ENCODE measurements at places on chromosomes 5 and 9.
A peak's percentile ranks its signal among the peaks of the same experiment; 100 is the strongest.

- DNase-seq: no peak
Measured at GRCh38 chr5:138536665-138537315, 6.2 kb downstream of the ETF1 start.

DNA sequence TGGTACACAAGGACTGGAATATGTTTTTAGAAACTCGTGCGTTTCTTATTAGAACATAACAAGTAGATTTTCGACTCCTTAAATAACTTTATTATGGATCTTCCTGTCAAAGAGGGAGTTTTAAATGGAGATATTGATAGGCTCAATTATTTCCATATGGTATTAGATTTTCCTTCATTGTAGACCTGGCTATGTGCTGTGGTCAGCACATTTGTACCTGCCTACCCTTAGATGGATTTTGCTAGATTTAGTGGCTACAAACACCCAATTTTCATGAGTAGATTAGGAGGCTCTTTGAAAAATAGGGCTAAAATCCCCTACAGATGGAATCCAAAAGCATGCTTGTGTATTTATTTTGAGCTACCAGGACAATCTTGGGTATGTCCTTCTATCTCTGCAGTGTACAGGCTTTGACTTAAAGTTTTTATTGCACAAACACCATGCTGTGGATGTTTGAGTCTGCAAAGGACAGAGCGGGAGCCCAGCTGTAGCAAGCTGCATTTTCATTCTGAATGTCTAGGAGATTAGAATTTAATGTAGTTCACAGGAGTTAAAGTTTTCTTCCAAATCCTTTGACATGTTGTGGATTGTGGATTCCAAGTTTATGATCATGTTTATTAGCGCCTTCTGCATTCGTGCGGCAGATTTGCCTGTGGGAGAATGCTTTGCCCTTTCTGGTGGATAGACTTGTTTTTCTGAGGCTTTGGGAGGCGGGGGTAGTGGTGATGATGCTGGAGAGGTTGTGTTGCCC lies 41.6 kb downstream of the GADD45G start:
- no peak for DNase-seq

DNA sequence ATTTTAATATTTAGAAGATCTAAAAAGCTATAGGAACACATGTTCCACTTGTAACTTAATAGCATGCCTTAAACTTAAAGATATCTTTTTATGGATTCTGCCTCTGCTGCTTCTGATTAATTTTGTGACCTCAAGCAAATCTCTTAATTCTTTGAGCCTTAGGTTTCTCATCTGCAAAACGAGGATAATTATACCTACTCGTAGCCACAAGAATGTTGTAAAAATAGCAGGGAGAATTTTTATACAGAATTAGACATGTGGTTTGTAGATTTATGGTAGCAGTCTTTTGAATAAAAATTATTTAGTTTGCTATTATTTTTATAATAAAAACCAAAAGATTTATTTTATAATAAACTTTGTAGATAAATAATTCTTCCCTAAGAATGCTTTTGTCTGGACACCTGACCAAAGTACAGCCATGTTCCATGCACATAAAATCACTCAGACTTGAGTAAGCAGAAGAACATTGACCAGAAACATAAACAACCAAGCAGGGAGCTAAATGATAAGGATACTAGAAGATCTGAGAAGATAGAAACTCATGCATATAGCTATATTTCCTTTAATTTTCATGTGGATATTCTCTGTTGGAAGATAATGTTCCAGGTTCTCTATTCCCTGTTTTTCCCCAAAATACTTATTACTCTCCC lies 18.5 kb downstream of the C9orf85 start:
- DNase-seq: no peak

DNA sequence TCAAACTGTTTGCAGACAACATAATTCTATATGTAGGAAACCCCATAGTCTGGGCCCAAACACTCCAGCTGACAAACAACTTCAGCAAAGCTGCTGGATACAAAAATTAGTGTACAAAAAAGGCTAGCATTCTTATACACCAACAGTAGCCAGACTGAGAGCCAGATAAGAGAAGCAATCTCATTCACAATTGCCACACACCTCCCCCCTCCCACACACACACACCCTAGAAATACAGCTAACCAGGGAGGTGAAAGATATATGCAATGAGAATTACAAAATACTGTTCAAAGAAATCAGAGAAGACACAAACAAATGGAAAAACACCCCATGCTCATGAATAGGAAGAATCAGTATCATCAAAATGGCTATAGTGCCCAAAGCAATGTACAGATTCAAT lies 9.0 kb downstream of the MTREX start:
- DNase-seq: no peak

DNA sequence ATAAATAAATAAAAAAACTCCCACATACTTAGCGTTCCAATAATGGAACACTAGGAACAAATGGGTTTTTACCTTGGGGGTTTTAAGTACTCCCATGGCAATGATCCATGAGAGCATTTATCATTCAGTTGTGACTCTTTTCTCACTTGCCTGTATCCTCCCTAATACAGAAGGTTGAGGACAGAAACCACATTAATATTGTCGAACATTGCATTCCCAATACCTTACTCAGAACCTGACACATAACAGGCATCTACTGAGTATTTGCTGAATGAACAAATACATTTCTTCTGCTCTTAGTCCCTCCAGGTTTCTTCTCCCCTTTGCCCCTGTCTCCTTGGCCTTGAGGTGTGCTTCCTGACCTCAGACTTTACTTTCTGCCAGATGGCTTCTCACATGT lies 175.9 kb downstream of the CEMIP2 start:
- DNase-seq: no peak

GRCh38 chr9:32251539-32251938 lies 132.9 kb upstream of the ACO1 start:
- peak; percentile 4 for DNase-seq

DNA sequence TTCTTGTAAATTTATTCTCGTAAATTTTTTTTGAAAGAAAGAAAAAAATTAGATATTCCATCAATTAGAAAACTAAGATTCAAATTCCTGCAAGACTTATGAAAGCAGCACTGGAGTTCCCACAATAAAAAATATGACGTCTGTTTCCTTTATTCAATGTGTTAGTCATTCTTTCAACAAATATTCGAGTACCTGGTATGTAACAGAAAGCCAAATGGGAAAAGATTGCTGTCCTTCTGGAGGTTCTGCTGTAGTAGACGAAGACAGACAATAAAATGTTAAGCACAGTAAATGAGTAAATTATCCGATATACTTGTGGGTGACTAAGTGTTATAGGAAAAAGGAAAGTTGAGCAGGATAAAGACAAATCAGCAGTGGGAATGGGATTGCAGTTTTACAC lies 92.2 kb downstream of the ADAMTSL1 start:
- DNase-seq: no peak

DNA sequence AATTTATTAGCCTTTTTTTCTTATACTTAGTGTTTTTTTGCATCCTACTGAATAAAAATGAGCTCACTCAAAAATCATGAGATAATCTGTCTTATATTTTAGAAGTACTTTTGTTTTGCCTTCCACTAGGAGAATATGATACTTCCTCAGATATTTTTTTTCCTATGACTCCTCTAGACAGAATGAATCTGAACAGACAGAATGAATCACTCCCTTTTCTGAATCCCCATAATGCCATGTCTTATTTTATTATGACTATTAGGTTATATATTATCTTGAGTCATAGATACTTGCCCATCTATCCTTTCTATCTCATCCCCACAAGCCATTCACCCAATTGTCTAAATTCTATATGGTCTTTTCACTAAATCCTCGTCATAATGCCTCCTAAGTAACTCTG lies 134.6 kb downstream of the BRINP1 start:
- no peak for DNase-seq

DNA sequence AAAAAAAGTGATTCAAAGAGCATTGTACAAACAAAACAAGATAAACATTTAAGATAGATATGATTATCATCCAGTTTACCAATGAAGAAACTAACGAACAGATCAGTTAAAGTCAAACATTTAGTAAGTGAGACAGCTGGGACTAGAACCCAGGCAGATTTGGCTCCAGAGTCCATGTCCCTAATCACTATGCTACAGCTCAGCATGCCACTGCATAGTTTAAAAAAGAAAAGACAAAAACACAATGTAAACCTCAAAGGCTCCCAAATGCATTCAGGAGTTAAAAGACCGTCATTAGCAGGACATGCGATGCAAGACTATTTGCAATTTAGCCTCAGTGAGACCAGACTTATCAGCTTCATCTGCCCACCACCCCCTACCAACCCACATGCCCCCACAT lies 36.8 kb downstream of the DENND1A start:
- no peak for DNase-seq

DNA sequence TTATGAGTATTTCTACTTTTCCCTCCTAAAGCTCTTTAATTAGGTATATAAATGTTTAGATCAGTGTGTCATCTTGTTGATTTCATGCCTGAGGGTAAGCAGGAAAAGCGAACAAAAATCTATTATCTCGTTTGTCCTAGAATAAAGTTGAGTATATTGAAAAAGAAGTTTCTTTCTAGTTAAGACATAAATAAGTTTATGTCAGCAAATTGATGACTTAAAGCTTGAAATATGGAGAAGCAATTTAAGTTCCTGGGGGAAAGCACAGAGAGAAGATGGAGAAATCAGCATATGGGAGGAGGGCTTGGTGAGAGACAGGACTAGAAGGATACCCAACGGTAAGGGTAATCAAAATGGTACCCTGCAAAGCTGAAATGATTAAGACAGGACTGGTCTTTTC lies 813.4 kb downstream of the MTRR start:
- no peak for DNase-seq

GRCh38 chr9:94526951-94527350 lies 27.9 kb upstream of the PCAT7 start:
- no peak for DNase-seq

DNA sequence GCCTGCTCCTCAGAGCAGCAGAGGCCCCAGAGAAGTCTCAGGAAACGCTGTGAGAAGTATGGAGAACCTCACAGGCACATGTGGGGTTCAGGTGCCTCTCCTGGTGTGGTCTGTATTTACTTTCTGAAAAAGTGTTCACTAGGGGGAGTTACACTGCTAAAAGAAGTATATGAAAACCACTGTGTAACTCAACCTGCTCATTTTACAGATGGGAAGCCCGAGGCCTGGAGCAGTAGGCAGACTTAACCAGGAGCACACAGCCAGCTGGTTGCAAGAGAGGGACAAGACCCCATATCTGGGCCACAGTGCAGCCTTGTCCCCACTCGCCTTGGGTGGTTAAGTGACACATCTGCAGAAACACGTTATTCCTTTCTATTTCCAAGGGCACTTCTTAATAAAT lies 112.8 kb upstream of the SAP30L start:
- no peak for DNase-seq

- DNase-seq: no peak
Measured at GRCh38 chr9:7320139-7320538, 479.4 kb downstream of the DMAC1 start.

DNA sequence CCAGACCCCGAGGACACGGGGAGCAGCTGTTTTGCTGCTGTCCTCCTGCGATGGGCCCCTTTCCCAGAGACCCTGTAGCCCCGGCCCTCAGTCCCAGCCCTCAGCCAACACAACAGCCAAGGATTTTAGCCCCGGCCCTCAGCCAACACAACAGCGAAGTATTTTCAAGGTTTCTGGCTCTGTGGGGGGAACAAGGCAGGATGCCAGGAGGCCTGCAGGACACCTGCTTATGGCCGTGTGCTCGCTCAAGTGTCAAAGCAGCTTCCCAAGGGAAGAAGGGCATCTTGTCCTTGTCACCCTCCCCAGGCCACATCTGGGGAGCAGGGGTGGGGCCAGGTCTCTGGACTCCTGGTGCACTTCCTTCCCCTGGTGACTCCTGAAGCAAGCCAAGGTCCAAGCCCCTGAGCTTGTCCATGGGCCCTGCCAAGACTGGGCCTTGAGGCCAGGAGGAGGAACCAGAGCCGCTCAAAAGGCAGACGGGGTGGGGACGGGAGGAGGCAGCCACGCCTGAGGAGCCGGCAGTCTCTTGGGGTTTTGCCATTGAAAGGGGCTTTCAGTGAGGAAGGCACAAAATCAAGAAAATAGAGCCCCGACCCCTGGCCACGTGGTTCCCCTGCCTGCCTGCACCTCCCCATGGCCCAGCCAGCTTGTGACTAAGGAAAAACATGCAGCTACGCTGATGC lies 10.8 kb downstream of the KCNT1 start:
- no peak for DNase-seq

- DNase-seq: no peak
Measured at GRCh38 chr9:74824654-74825053, 63.1 kb downstream of the TRPM6 start.

DNA sequence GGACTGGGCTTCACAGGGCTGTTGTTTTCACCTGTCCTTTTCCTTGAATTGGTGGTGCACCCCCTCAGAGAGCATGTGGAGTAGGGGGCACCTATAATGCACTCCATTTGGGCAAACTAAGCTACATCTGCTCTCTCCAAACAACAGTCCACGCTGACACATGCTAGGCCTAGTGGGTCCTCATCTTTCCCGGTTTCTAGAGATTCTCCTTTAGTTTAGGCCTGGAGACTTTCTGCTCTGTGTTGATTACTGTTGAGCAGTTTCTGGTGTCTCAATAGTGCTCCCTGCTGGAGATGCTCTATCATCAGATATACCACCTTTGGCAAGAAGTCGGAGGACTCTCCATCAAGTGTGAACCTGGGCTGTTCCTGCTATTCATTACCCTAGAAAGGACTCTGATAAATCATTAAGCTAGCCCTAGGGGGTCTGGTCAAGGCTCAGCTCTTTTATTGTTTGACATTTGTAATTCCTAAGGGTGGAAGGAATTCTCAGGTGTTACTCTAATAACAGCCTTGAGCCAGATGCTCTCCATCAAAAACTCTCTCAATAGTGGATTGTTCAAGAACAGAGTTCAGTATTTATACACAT lies 64.0 kb upstream of the FYB1 start:
- peak; percentile 79 for DNase-seq

GRCh38 chr9:16591092-16591491 lies 279.4 kb downstream of the BNC2 start:
- no peak for DNase-seq

DNA sequence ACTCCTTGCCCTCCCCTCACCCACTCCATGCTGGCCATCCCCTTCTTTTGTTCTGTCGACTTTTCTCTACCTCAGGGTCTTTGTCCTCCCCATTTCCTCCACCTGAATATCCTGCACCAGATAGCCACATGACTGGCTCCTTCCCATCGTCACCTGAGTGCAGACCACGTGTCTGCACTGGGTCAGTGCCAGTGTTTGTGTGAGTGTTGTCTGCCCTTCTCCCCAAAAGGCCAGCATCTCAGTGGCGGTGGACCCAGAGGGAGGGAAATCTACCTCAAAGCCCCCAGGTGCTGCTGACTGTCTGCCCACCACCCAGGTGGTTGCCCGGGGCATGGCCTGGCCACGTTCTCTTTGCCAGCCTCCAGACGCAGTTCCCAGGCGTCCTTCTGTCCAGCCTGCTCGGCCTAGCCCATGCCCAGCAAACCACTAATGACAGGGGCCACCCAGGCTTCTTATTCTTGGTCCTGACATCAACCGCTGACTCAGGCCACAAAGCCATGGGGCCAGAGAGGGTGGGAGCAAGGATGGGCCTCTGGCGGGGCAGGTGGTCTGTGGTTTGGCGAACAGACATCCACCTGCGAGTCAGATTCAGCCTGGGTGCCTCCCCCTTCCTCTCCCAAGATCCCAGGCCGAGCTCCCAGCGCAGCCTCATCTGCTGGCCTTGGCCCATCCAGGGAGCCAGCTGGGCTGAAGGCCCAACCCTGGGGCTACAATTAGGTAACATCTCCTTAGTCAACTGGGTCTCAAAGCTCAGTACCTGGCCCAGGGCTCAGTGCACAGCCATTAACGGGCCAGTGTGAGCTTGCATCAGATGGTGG lies 5.5 kb upstream of the NINJ1 start:
- no peak for DNase-seq

GRCh38 chr9:131234799-131235479 lies 41.4 kb downstream of the FAM78A start:
- no peak for DNase-seq
